ENCODE measurements at places on chromosomes 2 and 18.
A peak's percentile ranks its signal among the peaks of the same experiment; 100 is the strongest.

- peaks cover 3% of the 10 kb centered on the region for H3K4me1 ChIP-seq
- peak overlapping the region; percentile 46 for H3K4me3 ChIP-seq
- H3K36me3 ChIP-seq = no peaks in the 10 kb centered on the region
- DNase-seq = no peak
- H3K27me3 ChIP-seq = peaks cover 54% of the 10 kb centered on the region
Measured at GRCh38 chr2:68320118-68320641, 431 bp upstream of the CNRIP1 start.

DNA sequence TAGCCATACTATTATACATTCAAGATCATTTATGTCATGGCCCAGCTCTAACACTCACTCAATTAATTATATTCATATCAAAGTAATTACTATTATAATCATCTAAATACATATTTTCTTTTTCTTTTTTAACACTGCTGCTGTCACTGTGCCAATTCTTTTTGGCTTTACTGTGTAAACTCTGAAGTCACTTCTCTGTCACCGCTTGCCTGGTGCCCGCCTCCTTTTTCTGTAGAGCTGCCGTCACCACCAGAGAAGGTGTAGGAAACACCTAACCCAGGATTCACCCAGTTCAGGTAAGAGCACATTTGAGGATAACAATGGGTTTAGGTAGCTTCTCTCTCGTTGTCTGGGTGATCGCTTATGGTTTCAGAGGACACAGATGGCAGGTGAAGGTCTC is 93.3 kb downstream of the AOX1 start:
- H3K4me3 ChIP-seq = no peak overlapping the region
- peaks cover 13% of the 10 kb centered on the region for H3K4me1 ChIP-seq
- no peak for DNase-seq
- no peaks in the 10 kb centered on the region for H3K27me3 ChIP-seq
- H3K36me3 ChIP-seq = no peaks in the 10 kb centered on the region

- H3K27me3 ChIP-seq = no peaks in the 10 kb centered on the region
- H3K4me1 ChIP-seq = no peaks in the 10 kb centered on the region
- no peak overlapping the region for H3K4me3 ChIP-seq
- no peak overlapping the region for H3K27ac ChIP-seq
Measured at GRCh38 chr18:38695559-38696280, 1130.1 kb upstream of the CELF4 start.

DNA sequence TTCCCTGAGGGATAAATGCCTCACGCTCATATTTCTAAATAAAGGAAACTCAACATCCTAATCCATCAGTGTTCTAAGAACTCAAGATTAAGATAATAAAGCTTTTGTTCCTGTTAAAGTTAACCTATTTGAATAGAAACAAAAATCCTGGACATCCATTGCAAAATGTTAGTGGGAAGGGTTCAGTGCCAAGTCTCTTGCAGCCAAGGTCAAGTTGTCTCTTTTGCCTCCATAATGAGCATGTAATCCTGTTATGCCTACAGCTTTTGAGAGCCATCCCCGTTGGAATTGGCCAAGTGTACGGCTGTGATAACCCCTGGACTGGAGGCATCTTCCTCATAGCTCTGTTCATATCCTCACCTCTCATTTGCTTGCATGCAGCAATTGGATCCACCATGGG is 51.3 kb upstream of the SLC14A1 start:
- H3K27ac ChIP-seq = no peak overlapping the region
- peaks cover 48% of the 10 kb centered on the region for H3K4me1 ChIP-seq
- no peak for DNase-seq

DNA sequence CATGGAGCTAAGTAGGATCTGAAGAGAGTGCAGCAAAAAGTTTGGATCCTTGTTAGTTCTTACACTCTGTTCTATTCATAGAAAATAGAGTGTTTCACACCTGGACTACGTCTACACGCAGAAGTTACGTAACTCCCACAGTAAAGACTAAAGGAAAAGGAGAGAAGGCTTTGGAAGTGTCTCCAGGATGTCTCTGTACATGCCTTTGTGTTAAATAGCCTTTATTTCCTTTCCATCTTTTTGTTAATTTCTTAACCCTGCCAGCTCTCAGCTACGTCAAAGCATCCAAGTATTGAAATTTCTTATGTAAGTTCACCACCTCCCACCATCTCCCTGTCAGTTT is 8.4 kb downstream of the DTNB start:
- no peak for DNase-seq
- H3K36me3 ChIP-seq = no peaks in the 10 kb centered on the region
- H3K27me3 ChIP-seq = no peaks in the 10 kb centered on the region
- no peaks in the 10 kb centered on the region for H3K4me1 ChIP-seq
- H3K4me3 ChIP-seq = no peak overlapping the region
- no peak overlapping the region for H3K27ac ChIP-seq

DNA sequence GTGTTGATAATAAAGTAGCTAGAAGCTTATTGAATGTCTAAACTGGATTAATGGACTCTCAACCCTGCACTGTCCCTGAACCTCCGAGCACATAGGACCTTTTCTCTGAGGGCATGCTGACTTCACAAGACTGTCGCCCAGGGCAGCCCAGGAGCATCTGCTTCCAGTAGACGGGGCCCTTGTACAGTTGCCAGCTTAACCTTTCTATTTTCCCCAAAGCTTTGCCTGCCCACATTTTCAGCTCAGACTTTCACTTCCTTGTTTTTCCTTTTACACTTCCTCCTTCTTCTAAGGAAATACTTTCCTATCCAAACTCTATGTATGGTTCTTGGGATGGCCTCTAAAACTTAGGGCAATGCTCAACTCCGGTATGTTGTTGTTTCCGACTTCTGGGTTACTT is 1.3 kb downstream of the VWA3B start:
- peaks cover 9% of the 10 kb centered on the region for H3K4me1 ChIP-seq
- no peak for DNase-seq
- H3K4me3 ChIP-seq = no peak overlapping the region
- H3K27me3 ChIP-seq = peaks cover 5% of the 10 kb centered on the region
- no peaks in the 10 kb centered on the region for H3K36me3 ChIP-seq
- no peak overlapping the region for H3K27ac ChIP-seq

GRCh38 chr2:236088368-236089057 is 79.7 kb downstream of the GBX2 start:
- H3K27me3 ChIP-seq = no peaks in the 10 kb centered on the region
- no peak for DNase-seq
- H3K27ac ChIP-seq = no peak overlapping the region
- H3K36me3 ChIP-seq = no peaks in the 10 kb centered on the region
- H3K4me3 ChIP-seq = no peak overlapping the region
- H3K4me1 ChIP-seq = no peaks in the 10 kb centered on the region

DNA sequence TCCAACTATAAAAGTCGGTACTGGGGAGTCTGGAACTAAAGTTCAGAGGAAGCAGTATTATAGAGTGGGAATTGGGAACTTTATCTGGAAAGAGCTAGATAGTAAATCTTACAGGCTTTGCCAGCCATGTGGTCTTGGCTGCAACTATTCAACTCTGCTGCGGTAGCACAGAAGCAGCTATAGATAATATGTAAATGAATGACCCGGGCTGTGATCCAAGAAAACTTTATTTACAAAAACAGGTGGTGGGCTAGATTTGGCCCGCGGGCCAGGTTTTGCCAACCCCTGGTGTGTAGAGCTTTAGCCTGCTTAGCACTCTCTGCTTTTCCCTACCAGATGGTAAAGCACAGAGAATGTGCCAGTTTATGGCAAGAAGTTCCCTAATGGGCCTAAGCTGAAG is 70.8 kb downstream of the TNP1 start:
- no peaks in the 10 kb centered on the region for H3K27me3 ChIP-seq
- peaks cover 8% of the 10 kb centered on the region for H3K4me1 ChIP-seq
- no peaks in the 10 kb centered on the region for H3K36me3 ChIP-seq
- no peak for DNase-seq
- H3K27ac ChIP-seq = no peak overlapping the region

- no peaks in the 10 kb centered on the region for H3K36me3 ChIP-seq
- no peaks in the 10 kb centered on the region for H3K27me3 ChIP-seq
- DNase-seq = no peak
Measured at GRCh38 chr18:58578321-58578720, 50.6 kb downstream of the ALPK2 start.

DNA sequence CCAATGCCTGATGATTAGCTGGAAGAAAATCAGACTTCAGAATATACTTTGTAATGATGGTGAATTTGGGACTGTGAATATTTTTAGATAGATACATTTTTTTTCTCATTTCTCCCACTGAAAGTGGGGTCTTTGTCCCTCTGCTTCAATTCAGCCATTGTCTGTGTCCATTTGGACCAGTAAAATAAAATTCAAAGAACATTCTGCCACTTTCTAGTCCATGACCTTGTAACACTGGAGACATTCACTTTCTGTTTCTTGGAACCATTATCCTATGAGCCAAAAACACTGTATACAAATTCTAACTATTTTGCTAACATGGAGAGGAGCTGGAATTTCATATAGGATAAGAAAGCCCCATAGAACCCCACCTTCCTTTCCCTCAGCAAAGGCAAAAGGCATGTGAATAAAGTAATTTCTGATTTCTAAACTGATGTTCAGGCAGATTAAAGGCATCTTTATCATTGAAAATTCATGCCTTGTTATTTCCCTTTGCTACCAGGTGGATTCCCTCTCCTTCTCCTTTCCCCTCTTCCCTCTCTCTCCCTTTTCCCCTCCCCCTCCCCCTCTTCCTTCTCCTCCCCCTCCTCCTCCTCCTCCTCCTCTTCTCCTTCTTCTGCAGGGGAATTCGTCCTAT is 2010.4 kb upstream of the LRRTM1 start:
- no peaks in the 10 kb centered on the region for H3K27me3 ChIP-seq
- no peaks in the 10 kb centered on the region for H3K4me1 ChIP-seq
- no peak overlapping the region for H3K4me3 ChIP-seq
- no peaks in the 10 kb centered on the region for H3K36me3 ChIP-seq
- no peak for DNase-seq

DNA sequence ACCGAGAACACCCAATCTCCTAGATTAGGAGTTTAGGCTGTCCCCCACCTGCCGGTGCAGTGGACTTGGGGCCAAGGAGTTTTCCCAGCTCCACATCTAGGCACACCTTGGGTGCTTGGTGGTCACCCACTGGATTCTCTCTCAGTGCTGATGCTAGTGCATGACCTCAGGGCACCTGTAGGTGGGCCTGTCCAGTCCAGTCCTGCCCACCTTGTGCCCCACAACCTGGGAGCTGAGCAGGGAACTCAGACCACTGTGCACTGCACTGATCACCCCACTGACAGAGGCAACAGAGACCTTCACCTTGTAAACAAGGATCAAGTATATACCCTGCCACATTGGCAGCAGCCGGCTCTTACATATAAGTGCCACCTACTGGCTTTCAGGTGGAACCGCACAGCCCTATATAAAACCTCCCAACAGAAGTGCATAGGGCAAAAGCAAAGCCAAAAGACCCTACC is 12.7 kb upstream of the CDH19 start:
- H3K4me1 ChIP-seq = no peaks in the 10 kb centered on the region
- no peak overlapping the region for H3K27ac ChIP-seq
- no peak for DNase-seq
- no peak overlapping the region for H3K4me3 ChIP-seq
- no peaks in the 10 kb centered on the region for H3K27me3 ChIP-seq

- H3K4me3 ChIP-seq = no peak overlapping the region
- no peak overlapping the region for H3K27ac ChIP-seq
- H3K4me1 ChIP-seq = peaks cover 35% of the 10 kb centered on the region
- DNase-seq = no peak
Measured at GRCh38 chr2:10413991-10414451, 34.1 kb downstream of the ODC1 start.

GRCh38 chr2:224416656-224417360 is 14.9 kb upstream of the FAM124B start:
- no peaks in the 10 kb centered on the region for H3K27me3 ChIP-seq
- no peaks in the 10 kb centered on the region for H3K4me1 ChIP-seq
- H3K36me3 ChIP-seq = no peaks in the 10 kb centered on the region
- H3K27ac ChIP-seq = no peak overlapping the region

- DNase-seq = no peak
- H3K36me3 ChIP-seq = no peaks in the 10 kb centered on the region
- H3K4me1 ChIP-seq = no peaks in the 10 kb centered on the region
- H3K27me3 ChIP-seq = no peaks in the 10 kb centered on the region
Measured at GRCh38 chr2:37866171-37866934, 58.7 kb upstream of the RMDN2 start.

- H3K4me1 ChIP-seq = no peaks in the 10 kb centered on the region
- H3K27ac ChIP-seq = no peak overlapping the region
- no peak overlapping the region for H3K4me3 ChIP-seq
- no peak for DNase-seq
Measured at GRCh38 chr18:11808001-11808855, 43.0 kb upstream of the CHMP1B start.

- no peak overlapping the region for H3K27ac ChIP-seq
- no peaks in the 10 kb centered on the region for H3K27me3 ChIP-seq
- H3K36me3 ChIP-seq = no peaks in the 10 kb centered on the region
- H3K4me3 ChIP-seq = no peak overlapping the region
- no peak for DNase-seq
- no peaks in the 10 kb centered on the region for H3K4me1 ChIP-seq
Measured at GRCh38 chr2:206213514-206213845, 53.8 kb downstream of the EEF1B2 start.

DNA sequence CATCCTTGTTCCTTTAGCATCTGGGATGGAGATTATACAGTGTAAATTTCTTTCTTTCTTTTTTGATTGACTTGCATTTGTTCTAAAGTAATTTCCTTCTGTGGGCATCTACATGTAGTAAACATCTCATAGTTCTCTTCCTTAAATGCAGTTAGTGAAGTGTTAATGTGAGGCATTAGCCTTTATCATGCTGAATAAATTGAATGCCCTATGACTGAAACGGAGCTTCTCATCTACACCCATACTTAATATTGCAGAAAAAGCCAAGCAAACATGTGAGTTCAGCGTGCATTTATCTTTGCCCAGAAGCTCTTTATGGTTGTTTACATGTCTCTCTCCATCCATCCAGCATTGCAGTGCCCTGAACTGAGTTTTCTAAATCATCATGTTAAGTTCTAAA is 58.3 kb downstream of the LYPD1 start:
- no peak for DNase-seq
- no peaks in the 10 kb centered on the region for H3K36me3 ChIP-seq
- no peaks in the 10 kb centered on the region for H3K27me3 ChIP-seq
- no peaks in the 10 kb centered on the region for H3K4me1 ChIP-seq
- no peak overlapping the region for H3K4me3 ChIP-seq
- H3K27ac ChIP-seq = no peak overlapping the region

DNA sequence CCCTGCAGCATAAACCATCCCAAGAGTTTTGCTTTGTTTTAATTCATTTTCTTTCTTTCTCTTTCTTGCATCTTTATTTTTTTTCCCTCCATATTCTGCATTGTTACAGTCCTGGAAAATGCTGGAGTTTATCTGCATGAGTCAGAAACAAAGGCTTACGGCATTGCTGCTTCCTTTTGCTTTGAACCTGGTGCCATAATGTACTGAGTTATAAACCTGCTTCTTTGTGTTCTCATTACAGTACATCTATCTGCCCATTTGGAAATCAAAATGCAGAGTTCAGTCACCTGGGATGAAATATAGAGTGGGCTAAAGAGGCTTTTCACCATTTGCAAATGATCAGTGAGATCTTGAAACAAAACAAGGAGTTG is 1009.2 kb upstream of the FANCL start:
- H3K36me3 ChIP-seq = no peaks in the 10 kb centered on the region

DNA sequence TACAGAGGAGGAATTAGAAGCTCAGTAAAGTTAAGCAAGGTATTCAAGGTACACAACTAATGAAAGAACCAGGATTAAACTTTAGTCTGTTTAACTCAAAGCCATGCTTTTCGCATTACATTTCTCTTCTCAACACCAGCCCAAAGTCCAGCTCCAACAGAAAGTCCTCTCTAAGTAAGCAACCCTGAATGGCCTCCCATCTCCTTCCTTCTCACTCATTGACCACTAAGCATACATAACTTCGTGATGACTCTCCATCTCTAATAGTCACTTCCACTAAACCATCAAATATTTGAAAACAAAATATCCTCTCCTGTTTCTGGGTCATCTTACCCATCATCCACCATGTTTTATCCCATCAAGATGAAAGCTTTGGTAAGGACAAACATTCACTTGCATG is 219.8 kb downstream of the RAD51AP2 start:
- no peak overlapping the region for H3K4me3 ChIP-seq
- no peak for DNase-seq
- H3K4me1 ChIP-seq = no peaks in the 10 kb centered on the region
- no peaks in the 10 kb centered on the region for H3K36me3 ChIP-seq
- H3K27me3 ChIP-seq = no peaks in the 10 kb centered on the region
- H3K27ac ChIP-seq = no peak overlapping the region

All from thymus (tissue), 14 donors.